ENCODE measurements at places on chromosomes 7 and 10.

GRCh38 chr7:103711413-103711812 is 265.4 kb upstream of the SLC26A5 start:
- DNase-seq, result no peak

DNA sequence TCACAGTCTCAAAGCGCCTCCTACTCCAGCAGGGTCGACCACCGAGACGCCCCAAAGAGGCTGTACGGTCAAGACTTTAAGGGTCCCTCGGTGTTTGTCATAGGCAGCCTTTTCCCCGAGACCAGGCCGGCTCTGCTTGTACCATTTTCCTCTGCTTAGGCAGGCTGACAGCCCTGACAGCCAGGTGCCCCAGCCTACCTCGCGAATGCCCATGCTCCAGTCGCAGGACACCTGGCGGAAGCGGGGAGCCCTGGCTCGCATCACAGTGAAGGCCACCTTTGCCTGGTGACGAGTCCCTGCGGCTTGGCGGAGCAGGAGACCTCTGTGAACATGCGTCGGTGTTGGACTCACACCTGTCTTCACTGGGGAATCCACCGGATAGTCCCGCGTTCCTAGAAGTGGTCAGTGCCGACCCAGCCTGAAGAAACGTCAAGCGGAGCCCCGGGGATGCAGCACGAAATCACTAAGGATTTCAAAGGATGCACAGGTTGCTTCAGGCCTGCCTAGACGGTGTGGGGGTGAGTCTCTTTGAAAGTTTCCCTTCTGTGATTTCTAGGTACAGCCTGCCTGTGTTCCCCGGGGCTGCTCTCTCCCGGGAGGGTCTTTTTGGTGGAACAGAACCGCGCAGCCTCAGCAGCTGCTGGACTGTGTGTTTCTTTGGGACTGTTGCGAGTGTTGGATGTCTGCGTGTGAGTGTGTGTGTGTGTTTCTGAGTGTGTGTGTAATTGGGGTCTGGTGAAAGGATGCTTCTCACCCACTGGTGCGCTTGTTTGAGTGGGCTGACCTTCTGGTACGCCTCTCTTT is 30.5 kb upstream of the ZNF273 start:
- DNase-seq, result no peak

DNA sequence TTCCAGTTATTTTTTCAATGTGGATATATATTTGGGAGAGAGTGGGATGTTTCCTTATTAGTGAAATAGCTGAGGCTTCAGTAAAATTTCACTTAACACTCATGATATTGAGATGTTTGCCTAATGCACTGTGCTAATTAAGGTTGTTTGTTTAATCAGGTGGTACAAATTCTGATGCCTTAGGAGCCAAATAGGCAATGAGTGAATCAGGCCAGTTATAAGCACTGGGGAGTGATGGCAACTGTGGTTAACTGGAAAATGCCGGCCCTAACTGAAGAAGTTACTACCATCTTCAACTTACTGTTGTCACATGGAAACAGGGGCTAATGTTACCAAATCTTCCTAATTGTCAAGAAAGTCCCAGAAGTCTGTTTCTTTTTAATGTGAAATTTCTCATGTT is 32.0 kb downstream of the VCL start:
- DNase-seq, result no peak

GRCh38 chr7:157656195-157656769 is 319.5 kb downstream of the DNAJB6 start:
- DNase-seq, result no peak
